ENCODE measurements at places on chromosomes 2 and 18. TPM values are rescaled to one million over a fixed set of nuclear protein-coding genes. Genes with fewer than 3 reads are reported as not detected.

The PKDCC gene
- 15.1 TPM for total RNA-seq

DNA sequence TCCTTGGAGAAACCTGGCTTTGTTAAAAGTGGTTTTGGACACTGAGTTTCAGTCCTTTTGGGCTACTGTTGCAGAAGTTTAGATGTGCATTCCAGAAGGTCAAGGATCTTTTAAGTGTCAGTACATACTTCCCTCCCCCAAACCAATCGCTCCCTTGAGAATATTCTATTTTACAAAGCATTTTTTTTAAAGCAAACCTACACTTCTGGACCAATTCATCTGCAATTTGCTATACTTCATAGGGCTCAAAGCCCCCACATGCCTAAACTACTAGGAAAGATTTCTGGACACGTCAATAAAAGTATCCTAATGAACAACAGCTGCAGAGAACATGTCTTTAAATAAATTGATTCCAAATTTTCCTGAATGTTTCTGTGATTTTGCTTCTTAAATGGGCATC, 157.6 kb downstream of the RDH14 start:
- DNase-seq, result no peak

- no peak for DNase-seq
These were observed 139.9 kb upstream of the LTBP1 start for GRCh38 chr2:32806857-32807256.

DNA sequence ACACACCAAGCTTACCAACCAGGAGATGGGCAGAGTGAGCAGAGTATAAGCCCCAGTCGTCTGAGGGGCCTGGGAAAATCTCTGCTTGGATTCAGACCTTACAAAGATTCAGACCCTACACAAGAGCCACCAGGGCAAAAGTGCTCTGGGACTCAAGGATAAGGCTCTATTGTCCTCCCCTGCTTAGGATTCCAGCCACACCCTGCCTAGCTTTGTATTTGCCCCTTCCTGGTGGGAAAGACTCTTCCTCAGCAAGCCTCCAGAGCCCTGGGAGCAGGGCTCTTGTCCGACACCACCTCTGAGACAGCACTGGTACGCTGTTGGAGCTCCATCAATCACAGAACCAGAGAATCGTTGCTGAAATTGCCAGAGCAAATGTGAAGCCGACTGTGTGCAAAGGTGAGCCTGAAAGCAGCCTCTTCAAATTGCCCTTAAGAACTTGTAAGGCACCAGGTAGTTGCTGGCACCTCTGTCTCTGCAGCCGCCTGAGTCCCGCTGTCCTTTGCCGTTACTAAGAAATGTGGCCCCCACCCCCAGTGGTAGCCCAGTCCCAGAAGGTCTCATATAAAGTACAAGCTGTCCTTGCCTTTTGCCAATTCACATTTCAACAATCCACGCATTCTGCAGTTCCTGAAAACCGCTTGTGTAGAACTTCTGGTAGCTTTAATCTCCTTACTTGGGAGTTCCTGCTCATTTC, 148.7 kb downstream of the CTIF start:
- no peak for DNase-seq

GRCh38 chr2:240441993-240442411, 6.5 kb downstream of the GPC1 start:
- DNase-seq, result no peak

- DNase-seq, result peak; percentile 86
These were observed 64.0 kb upstream of the HNRNPA3 start for GRCh38 chr2:177148477-177149154.

The ARL5A gene
- total RNA-seq, result 57.5 TPM

GRCh38 chr18:35322486-35323458, 21.4 kb downstream of the ZNF24 start:
- no peak for DNase-seq

DNA sequence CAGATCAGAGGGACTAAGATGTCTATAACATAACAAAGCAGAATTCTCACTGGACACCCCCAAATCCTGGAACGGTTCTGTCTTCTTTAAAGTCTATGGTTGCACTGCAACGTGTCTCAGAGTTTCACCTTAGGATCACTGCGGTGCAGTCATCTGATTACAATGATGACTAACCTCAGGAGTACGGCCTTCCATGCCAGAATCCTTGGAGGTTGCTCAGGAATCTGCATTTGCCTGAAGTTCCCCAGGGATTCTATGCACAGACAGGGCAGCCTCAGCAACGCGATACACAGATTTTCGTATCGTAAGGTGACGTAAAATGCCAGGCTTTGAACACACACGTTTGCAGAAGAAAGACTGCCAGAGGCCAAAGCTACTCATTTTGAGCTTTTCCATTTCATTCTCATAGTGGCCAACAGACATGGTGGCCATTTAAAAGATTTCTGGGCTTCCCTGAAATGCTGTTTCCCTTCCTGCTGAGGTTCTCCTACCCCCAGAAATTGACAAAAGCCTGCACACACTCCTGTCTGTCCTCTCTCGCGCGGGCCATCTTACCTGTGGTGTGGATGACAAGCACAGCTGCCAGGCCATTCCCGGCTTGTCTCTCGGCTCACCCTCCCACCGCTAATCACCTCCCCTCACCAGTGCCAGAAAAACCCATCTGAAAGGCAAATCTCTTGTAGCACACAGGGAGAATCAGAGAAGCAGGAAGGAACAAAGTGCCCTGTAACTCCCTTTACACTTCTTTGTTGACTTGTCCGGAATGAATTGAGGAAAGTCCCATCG, 148.8 kb downstream of the ACKR3 start:
- no peak for DNase-seq

- DNase-seq, result no peak
These were observed 160.7 kb downstream of the SH3RF3 start for GRCh38 chr2:109289504-109290222.

DNA sequence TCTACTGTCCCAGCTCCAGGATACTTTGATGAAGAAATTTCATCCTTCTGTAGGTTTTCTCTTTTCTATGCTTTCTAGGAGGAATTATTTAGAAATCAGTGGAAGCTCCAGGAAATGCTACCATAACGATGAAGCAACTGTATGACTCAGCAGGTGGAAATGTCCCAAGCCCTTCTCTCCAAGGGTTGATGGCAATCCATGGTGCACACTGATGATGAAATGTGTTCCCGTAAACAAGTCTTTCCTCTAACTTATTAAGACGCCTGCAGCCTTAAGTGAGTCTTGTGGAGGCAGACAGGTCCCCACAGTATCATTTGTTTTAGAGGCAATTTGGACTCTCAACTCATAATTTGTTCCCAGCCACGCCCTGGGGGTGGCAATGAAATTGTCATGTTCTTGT, 777.6 kb upstream of the SOX11 start:
- no peak for DNase-seq

DNA sequence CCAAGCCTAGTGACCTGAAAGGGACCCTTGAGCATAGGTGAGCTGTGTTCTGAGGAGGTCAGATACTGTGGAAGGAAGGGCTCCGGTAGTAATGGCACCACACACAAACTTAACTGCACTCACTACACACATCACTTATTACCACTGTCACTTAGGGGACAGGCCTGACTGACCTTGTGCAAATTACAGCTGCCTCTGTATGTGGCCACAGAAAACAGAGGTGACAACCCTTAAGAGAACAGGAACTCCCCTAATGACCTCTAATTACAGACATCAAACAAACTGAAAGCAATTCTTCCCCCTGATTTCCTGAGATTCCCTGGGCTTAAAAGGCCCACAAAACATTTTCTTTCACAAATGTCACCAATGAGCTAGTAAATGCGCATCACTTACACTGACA, 360.6 kb downstream of the RND3 start:
- no peak for DNase-seq

The TMEM178A gene
- 0.80 TPM for total RNA-seq

DNA sequence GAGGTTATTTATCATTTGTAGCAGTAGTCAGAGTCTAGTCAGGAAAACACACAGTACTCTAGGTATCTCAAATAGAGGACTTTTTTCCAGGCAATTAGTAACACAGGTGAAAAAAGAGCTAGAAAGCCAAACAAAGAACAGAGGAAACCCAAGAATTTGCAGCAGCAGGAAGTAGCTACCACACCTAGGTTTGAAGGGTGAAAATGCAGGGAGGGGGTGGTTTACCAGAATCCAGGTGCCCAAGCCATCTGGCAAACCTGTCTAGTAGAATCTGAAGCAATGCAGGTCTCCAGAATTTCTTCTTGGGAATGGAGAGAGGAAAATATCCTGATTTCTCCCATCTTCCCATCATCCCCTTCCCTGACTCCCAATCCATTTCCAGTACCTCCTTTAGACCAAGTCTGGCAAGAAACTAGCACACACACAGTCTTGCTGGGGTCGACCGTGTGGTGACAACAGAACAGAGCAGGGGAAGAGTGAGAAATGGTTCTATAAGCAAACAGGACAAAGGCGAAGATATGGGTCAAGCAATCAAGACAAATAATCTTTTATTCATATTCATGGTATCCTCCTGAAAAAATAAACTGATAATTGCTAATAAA, 231.9 kb upstream of the MMADHC start:
- no peak for DNase-seq

DNA sequence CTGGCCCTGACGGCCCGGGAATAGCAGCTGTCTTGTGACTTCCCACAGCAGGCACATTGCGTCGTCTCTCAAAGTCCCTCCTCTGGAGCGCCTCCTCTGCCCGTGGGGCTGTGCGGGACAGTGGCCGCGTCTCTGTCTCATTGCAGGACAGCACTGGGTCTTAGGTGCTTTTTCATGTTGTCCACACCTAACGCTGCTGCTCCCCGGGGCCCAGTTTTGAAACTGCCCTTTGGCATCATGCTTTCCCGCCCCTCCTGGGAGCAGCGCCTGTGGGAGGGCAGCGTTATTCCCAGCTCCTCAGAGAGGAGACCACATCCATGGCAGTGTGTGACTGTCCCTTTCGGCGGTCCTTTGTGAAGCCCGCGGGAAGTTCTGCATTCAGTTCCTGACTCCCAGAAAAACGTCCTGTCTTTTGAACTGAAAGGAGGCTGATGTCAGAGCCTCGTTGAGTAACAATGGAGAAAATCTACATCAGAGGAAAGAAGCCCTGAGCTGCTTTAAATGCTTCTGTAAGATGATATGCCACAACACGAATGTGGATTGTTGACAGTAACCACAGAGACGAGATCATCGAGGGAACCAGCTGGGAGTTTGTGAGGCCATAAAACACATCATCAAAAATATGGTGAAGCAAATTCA, 226.0 kb downstream of the FAM210A start:
- DNase-seq, result no peak

The GPBAR1 gene
- total RNA-seq, result not detected

DNA sequence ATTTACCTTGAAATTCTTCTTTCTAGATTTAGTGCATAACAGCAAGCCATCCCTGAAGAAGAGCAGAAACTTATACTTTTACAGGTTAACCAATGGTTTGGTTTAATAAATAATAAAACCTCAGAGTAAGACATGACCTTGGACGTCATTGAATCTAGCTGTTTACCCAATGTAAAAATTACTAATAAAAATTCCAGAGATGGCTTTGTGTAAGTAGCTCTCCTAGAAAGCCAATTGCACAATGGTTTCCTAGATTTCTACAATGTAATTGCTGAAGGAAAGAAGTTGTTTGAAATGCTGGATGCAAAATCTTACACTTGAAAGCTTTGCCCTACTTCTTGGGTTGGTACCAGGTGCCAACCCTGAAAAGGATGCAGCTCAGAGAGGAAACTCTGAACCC, 1.5 kb downstream of the XDH start:
- DNase-seq, result no peak

The MARCHF4 gene
- total RNA-seq, result not detected

- DNase-seq, result no peak
These were observed 35.4 kb downstream of the BABAM2 start for GRCh38 chr2:27925766-27926472.

DNA sequence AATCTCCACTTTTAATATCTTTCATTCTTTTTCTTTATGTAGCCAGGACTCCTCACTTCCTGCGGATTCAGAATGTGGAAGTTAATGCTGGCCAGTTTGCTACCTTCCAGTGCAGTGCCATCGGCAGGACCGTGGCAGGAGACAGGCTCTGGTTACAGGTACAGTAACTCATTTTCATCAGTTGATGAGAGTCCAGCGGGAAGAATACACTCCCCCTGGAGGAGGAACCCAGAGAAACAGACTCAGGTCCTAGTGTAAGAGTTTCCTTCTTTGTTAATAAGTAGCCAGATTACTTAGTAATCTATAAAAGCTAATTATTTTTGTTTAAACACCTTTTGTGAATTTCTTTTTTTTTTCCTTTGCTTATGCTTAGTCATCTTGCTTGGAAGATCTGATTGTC, 359.4 kb downstream of the PTPRM start:
- peak; percentile 42 for DNase-seq

The LRRTM4 gene
- not detected for total RNA-seq

The NEU2 gene
- total RNA-seq, result not detected

- DNase-seq, result peak; percentile 52
These were observed 87.6 kb downstream of the SLC8A1 start for GRCh38 chr2:40364151-40364874.

DNA sequence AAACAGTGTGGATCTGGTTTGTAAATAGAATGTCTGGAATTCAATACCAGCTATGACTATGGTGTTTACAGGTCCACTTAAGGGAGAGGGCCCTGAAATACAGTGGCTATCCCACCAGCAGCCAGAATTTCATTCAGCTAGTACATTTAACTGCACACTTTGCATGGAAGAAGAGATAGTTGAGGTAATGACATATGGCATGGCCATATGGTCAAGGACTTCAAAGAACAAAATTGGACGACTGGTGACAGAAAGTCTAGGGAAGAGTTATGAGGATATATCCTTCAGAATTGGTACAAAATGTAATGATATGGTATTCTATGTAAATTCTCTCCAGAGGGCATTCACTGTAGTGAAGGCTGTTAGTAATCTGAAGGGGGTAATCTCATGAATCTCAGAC, 105.0 kb downstream of the IKZF2 start:
- DNase-seq, result no peak

The ABCG5 gene
- 0.08 TPM for total RNA-seq

The ZSCAN30 gene
- total RNA-seq, result 3.7 TPM

The CRACDL gene
- 1.0 TPM for total RNA-seq

DNA sequence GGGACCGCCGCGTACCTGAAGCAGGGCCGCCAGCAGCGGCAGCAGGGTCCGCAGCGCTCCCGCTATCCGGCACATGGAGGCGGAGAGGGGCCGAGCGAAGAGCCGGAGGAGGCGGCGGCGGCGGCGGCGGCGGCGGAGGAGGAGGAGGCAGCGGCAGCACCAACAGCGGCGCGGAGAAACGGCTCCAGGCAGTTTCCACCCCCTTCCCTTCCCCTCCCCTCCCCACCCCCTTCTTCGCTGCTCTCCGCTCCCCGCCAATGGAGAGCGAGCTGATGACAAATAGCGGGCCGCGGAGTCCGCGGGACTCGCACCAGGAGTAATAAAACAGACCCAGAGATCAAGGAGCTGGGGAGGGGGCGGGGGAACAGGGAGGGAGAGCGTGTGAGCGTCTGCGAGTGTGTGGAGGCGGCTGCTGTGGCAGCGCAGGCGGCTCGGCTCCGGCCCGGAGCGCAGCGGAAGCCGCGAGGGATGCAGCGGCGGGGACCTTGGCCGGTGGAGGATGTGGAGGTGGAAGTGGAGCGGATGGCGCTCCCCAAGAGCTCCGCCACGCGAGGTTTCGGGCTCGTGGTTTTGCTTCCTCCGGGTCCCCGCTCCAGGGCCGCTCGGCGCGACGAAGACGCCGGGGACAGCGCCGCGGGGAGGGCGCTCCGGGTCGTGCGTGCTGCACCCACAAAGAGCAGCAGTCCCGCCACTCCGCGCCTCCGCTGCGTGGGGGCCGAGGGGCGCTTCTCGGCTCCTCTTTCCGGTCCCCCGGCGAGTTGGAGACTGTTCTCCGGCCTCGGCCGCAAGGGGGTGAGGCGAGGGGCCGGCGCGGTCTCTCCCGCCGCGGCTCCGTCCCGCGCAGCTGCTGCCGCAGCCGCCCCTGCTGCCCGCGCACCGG, at the start of gene CDH2:
Gene CDH2, minus strand, starts transcription at position 183 of the 880 bp plus-strand sequence. Its CDS starts 108 bp downstream, at position 75.
- DNase-seq, result peak; percentile 2

Data from SK-MEL-5 (cell line).